ENCODE measurements at places on chromosomes 12 and 14. TPM values are rescaled to one million over a fixed set of nuclear protein-coding genes. Genes with fewer than 3 reads are reported as not detected.

- H3K36me3 ChIP-seq = no peaks in the 10 kb centered on the region
- H3K27ac ChIP-seq = no peak overlapping the region
- peaks cover 35% of the 10 kb centered on the region for H3K27me3 ChIP-seq
- H3K4me1 ChIP-seq = no peaks in the 10 kb centered on the region
- no peak overlapping the region for H3K4me3 ChIP-seq
- DNase-seq = no peak
These were observed 4.3 kb downstream of the CPNE6 start for GRCh38 chr14:24075485-24076301.

DNA sequence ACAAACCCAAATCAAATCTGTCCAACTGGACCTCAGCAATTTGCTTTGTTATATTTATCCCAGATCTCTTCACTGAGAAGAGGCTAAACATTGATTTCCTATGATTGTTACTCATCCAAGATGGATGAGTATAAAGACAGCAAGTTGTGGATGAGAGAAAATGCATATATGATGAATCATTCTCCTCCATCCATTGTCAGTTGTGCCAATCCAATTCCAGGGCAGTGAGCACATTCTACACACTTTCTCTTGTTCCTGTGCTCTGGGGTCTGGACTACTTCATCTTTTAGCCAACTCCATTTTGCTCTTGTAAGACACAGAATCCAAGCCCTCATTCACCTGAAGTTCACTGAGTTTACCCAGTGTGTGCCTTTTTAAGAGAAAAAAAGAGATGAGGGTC, 105.7 kb downstream of the GCH1 start:
- peaks cover 19% of the 10 kb centered on the region for H3K27me3 ChIP-seq
- peaks cover 31% of the 10 kb centered on the region for H3K36me3 ChIP-seq
- H3K27ac ChIP-seq = peak overlapping the region; percentile 40
- peak overlapping the region; percentile 41 for H3K4me3 ChIP-seq

- no peaks in the 10 kb centered on the region for H3K4me1 ChIP-seq
- H3K27me3 ChIP-seq = no peaks in the 10 kb centered on the region
- no peak overlapping the region for H3K27ac ChIP-seq
- H3K36me3 ChIP-seq = peaks cover 4% of the 10 kb centered on the region
- H3K4me3 ChIP-seq = no peak overlapping the region
- DNase-seq = no peak
These were observed 59.8 kb upstream of the KRR1 start for GRCh38 chr12:75571204-75571603.

GRCh38 chr12:2294651-2295475, 242.1 kb downstream of the CACNA1C start:
- H3K27me3 ChIP-seq = peaks cover 1% of the 10 kb centered on the region
- H3K4me1 ChIP-seq = peaks cover 80% of the 10 kb centered on the region
- H3K4me3 ChIP-seq = peak overlapping the region; percentile 69

DNA sequence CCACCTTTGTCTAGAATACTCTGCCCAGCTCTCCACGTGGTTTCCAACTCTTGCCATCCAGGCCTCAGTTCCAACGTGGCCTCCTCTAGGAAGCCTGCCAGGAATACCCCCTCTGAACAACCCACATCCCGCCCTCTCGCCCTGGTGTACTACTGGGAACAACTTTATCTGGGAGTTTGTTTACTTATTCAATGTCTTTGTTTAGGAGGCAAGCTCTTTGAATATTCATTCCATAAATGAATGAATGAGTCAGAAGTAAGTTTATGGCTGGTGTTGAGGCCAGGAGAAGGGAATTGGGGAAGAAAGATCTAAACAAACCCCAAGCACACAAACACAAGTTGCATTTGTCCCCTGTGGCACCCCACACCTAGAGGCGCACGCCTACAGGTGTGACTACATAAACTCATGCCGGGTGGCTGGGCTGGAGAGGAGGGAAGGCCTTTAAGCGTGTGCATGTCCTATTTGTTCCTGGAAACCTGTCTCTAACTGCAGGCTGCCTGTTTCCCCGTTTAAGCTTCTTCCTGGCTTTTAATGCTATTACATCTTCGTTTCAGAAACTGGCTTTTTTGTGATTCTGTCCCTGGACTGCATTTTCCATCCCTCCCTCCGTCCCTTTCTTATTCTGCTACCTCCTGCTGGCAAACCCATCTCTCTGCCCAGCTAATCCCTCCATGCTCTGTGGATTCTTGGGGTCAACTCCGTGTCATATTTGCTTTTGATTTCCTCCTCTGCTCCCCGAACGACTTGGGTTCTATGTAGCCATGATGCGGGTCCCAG, 57.9 kb downstream of the FZD10 start:
- DNase-seq = no peak
- no peaks in the 10 kb centered on the region for H3K4me1 ChIP-seq
- peaks cover 2% of the 10 kb centered on the region for H3K27me3 ChIP-seq
- peaks cover 22% of the 10 kb centered on the region for H3K36me3 ChIP-seq
- H3K27ac ChIP-seq = no peak overlapping the region

GRCh38 chr14:65231286-65231980, 129.1 kb upstream of the MAX start:
- no peak overlapping the region for H3K4me3 ChIP-seq
- H3K36me3 ChIP-seq = no peaks in the 10 kb centered on the region

GRCh38 chr12:122875590-122876220, 20.2 kb downstream of the VPS37B start:
- H3K27ac ChIP-seq = peak overlapping the region; percentile 79
- DNase-seq = no peak
- H3K27me3 ChIP-seq = no peaks in the 10 kb centered on the region
- peaks cover 75% of the 10 kb centered on the region for H3K4me1 ChIP-seq
- H3K4me3 ChIP-seq = no peak overlapping the region

DNA sequence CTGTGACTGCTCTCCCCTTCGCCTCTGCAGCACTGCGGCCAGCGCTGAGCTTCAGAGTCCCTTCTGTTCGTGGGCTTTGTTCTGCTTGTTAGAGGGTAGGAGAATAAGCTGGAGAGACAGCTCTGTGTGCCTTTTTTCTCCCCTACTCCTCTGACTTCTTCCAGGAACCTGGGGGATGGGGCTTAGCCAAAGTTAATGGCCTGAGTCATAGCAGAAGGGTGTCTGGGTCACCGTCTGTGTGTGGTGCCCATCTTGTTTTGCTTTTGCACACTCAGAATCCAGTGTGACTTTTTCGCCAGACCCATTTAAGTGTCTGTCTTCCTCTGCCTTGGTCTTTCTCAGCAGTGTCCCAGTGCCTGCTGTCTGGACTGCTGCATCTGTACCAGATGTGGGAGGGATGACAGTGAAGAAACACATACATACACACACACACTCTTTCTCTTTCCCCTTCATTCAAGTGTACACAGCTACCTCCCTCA, 3.0 kb downstream of the KIF5A start:
- H3K27me3 ChIP-seq = peaks cover 10% of the 10 kb centered on the region
- no peaks in the 10 kb centered on the region for H3K36me3 ChIP-seq
- H3K4me3 ChIP-seq = no peak overlapping the region
- peak; percentile 42 for DNase-seq
- H3K4me1 ChIP-seq = peaks cover 38% of the 10 kb centered on the region
- peak overlapping the region; percentile 9 for H3K27ac ChIP-seq

DNA sequence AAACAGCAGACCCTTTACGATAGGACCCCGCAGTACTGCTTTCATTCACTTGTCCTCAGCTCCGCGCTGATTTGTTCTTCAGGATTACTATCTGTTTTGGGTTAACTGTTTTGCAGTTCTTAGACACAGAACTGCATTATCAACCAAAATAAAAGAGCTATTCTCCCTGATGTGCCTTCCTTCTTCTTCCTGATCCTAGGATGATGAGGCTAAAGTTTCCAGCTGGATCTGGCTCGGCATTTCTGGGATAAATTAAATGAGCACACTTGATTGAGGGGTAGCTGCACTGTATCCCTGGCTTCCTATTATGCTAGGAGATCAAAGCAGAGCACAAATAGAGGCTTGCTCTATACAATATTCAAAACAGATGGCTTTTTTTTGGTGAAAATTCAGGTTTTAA, 165.7 kb downstream of the FBXL14 start:
- H3K27me3 ChIP-seq = no peaks in the 10 kb centered on the region
- no peak overlapping the region for H3K4me3 ChIP-seq
- no peak for DNase-seq
- H3K4me1 ChIP-seq = peaks cover 51% of the 10 kb centered on the region
- H3K27ac ChIP-seq = no peak overlapping the region
- 0 out of 2 replicates have a peak, but pooled peaks cover under 1% of the 10 kb centered on the region for H3K36me3 ChIP-seq

DNA sequence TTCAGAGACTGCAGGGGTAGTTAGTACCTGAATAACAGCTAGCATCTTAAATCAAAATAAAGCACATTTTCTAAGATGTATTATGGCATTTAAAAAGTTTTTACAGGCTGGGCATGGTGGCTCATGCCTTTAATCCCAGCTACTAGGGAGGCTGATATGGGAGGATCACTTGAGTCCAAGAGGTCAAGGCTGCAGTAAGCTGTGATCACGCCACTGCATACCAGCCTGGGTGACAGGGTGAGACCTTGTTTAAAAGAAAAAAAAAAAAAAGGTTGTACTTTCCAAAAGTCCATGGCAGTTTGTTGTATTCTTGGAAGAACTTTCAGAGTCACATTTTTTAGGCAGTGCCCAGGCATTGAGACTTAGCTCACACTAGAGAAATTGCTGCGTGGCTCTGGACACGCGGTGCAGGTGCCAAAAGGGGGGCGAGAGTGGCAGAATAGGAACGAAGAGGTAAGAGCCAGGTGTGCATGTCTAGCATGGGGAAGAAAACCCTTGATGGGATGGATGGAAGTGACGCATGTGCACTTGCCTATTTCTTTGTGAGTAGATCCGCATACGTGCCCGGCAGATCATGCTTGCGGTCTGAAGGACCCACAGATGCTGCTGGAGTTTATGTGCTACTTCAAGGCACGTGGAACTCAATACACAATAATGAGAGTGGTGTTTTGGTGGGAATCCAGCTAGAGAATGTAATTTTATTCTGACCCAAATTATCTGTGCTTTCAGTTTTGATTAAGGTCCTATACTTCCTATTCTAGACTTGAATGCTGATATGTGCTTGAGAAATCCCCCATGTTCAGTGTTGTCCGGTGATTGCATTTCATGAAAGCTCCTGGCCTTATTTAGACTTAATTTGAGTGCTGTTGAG, 11.9 kb downstream of the ANKRD13A start:
- H3K27me3 ChIP-seq = no peaks in the 10 kb centered on the region
- no peak for DNase-seq
- H3K4me3 ChIP-seq = no peak overlapping the region
- peaks cover 45% of the 10 kb centered on the region for H3K36me3 ChIP-seq

DNA sequence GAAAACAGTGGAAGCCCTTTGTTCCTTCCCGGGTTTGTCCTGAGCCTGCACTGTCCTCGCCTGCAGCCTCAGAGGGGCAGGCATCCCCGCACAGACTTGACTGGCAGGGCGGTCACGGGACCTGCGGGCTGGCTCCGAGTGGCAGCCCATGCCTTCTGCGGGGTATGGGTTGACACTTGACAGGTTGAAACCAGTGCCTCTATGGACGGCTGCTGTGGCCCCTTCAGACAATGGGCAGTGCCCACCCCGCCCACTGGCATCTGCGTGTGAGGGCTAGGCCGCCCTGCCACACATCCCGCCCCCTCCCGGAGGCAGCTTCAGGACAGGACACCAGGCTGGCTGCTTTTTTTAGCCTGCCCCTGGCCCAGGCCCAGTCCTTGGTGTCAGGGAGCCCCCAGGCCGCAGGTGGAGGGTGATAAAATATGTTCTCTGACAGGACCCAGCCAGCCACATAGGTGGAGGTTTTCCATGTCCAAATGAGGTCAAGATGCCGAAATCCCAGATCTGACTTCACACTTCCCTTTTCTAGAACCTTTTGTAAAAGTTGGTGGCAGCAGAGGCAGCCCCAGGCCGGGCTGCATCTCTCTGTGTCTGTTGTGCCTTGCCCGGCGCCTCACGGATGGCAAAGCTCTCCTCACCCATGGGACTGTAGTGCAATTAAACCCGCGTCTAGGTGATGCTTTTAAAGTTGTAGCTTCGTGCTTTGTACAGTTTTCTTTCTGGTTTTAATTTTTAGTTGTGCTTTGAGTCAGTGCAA, 10.0 kb downstream of the ANKRD9 start:
- peaks cover 9% of the 10 kb centered on the region for H3K4me1 ChIP-seq
- peaks cover 11% of the 10 kb centered on the region for H3K36me3 ChIP-seq
- peak overlapping the region; percentile 69 for H3K27ac ChIP-seq
- peaks cover 5% of the 10 kb centered on the region for H3K27me3 ChIP-seq

DNA sequence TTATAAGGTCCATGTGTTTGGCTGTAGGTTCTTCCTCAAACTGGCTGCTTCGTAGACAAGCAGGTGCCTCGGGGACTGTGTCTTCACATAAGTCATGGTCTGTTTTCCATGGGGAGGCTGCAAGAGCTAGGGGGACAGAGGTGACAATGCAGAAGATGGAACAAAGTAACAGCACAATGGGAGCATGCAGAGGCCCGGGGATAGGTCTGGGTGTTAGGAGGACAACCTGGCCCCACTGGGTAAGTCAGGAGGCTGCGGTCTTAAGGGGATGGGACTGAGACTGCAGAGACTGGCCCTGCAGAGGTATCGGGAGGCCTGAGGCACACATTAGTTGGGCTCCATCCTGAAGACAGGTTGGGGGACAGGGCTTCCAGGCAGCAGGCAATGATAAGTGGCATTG, 88.9 kb downstream of the NTF3 start:
- DNase-seq = no peak
- H3K27me3 ChIP-seq = peaks cover 3% of the 10 kb centered on the region
- H3K4me1 ChIP-seq = no peaks in the 10 kb centered on the region

- H3K27ac ChIP-seq = peak overlapping the region; percentile 56
- H3K36me3 ChIP-seq = no peaks in the 10 kb centered on the region
- no peaks in the 10 kb centered on the region for H3K27me3 ChIP-seq
- peaks cover 54% of the 10 kb centered on the region for H3K4me1 ChIP-seq
- DNase-seq = peak; percentile 78
These were observed 202.7 kb upstream of the FRMD6 start for GRCh38 chr14:51448831-51449670.

GRCh38 chr12:85018098-85018497, 18.0 kb downstream of the TSPAN19 start:
- H3K36me3 ChIP-seq = no peaks in the 10 kb centered on the region
- no peak for DNase-seq
- no peak overlapping the region for H3K4me3 ChIP-seq
- peaks cover 11% of the 10 kb centered on the region for H3K4me1 ChIP-seq
- no peaks in the 10 kb centered on the region for H3K27me3 ChIP-seq

DNA sequence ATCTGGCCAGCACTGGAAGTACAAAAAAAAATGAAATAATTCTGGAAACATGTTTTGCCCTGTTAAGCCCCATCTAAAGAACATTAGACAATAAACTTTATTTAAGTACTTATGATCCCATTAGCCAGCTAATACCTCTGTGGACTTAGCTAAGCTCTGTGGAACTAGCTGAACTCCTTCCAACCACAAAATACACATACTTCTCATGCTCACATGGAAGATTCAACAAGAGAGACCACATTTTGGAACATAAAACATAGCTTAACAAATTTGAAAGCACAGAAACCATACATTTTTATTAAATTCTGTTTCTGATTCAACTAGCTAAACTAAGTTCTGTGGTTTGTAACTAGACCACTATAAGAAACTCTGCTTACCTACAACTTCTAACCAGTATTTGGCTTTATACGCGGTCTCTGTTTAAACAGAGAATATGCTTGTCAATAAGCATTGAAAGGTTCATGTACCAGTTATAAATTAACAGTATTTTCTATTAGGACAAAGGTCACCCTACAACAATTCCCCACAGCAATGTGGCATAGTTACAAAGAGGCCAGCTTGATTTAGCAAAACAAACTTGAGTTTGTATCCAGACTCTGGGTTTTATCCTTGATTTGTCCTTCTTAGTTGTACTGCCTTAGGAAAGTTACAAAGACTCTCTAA, 300.1 kb downstream of the C12orf50 start:
- H3K4me3 ChIP-seq = no peak overlapping the region
- no peak overlapping the region for H3K27ac ChIP-seq
- no peaks in the 10 kb centered on the region for H3K27me3 ChIP-seq
- DNase-seq = no peak
- no peaks in the 10 kb centered on the region for H3K4me1 ChIP-seq

DGKA gene
- total RNA-seq = 67.1 TPM

HOXC13 gene
- not detected for total RNA-seq
